HuH-7 (cell line): ENCODE measurements at places on chromosomes 4 and X.

DNA sequence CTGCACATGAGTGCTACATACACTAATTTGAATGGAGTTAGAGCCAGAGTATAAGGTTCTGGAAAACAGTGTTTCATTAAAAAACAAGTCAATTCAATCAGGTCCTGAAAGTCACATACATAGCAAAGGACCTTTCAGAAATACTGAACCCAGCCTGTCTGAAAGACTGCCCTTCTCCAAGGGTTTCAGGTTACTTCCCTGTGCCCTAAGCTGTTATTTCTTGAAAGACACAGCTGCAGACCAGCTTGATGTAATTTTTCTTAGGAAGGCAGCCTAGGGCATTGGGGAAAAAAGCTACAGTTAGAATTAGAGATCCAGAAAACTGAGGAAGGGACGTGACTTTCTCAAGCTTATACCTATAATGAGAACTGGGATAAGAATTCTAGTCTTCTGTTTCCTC lies 155.9 kb upstream of the MAOA start:
- no peak for DNase-seq

- DNase-seq, result no peak
These were observed 84.1 kb upstream of the HELT start for GRCh38 chr4:184934184-184934583.

DNA sequence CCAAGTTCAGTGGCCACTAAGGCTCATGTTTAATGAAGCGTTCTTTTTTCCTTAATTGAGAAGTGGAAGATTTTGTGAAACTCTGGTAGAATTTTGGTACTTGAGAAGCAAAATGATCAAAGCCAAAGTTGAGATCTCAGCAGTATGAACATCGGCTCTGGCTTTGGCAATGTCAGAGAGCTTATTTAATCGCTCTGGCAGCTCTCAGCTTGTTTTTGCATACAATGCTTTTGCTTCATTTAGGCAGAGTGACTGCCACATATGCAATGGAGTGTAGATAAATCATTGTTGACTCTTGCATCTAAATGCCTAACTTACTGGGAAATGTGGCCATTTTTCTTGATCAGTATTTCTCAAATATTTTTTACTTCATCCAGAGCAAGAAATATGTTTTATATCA lies 135.7 kb downstream of the AASDH start:
- no peak for DNase-seq

GRCh38 chrX:121823406-121823805 lies 776.0 kb downstream of the GLUD2 start:
- DNase-seq, result no peak

DNA sequence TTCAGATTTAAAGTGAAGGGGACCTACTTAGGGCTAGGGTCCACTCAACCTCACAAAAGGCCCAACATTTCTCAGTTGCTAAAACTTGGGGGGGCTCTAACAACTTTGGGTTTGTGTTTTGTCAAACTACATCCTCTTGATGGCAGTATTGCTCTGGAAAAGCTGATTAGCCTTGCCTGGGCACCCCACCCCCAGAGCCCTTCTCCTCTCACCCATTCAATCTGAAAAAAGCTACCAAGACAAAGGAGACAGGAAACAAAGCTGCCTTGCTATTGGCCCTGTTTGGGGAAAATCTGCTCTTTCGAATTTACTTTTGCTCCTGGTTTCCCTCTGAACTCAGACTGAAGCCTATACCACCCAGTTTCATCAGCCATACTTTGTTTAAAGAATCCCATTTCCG lies 195.2 kb upstream of the STK26 start:
- peak; percentile 14 for DNase-seq

- peak; percentile 37 for DNase-seq
These were observed 26.0 kb downstream of the TKTL1 start for GRCh38 chrX:154321594-154321993.

DNA sequence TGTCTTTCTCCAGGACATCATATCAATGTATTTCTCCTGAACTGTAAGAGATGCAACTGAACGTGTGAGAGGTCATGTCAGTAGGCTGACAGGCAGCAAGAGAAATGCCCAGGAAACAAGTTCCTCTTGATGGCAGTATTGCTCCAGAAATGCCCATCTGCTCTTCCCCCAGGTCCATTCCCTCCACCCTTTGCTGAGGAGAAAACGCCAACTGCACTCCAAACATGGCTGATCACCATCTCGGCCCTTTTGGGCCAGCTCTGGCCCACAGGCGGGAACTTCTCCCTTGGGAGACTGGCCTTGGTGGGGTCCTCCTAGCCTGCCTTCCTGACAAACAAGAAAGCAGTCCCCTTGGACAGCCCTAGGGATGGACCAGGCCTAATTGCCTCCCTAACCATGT lies 276.5 kb upstream of the AGTR2 start:
- peak; percentile 61 for DNase-seq

DNA sequence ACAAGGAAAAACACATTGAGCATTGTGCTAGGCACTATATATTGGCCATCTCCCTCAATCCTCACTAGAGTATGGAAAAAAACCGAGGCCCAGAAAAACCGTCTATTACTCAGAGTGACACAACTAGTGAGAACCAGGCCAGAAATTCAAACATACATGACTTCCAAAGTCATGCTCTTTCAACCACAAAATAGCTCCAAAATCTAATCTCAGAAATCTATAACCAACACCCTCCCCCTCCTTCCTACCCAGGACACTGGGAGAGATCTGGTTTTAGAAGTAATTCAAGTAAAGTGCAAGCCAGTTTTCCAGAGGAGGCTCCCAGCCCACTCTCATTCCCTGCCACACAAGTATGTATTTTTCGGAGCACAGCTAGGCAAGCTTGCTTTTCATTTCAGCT lies 7.6 kb downstream of the HS3ST1 start:
- DNase-seq, result no peak

DNA sequence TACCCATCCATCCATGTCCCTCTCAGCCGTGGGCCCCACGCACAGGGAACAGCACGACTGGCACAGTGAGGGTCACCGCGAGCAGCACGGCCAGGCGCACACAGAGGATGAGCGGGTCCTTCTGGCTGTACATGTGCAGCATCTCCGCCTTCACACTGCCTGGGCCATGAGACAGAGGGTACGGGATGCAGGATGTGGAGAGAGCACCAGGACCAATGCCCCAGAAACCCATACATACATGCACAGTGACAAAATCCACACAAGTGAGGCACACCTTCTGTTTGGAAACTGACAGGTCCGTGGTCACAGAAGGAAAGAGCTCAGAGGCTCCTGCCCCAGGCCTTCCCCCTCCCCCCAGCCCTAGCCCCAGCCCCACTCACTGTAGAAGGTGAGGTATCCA lies 9.5 kb downstream of the SLC38A5 start:
- DNase-seq, result no peak

DNA sequence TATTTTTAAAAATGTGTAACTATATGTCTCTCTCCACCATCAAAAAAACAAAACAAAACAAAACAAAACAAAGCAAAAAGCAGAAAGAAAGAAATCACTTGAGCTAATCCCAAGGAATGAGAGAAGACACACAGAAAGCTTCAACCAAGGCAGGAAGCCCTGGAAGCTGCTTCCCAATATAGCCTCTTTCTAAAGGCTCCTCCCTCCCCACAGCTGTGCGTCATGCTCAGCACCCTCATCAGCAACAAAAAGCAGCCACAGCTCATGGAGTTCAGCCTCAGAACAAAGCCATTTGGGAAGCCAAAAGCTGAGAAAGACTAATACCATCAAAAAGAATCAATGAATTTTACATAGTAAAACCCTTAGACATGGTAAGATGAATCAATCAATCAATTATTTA lies 501.6 kb upstream of the SMIM31 start:
- DNase-seq, result no peak

GRCh38 chr4:1523506-1523905 lies 117.3 kb upstream of the NKX1-1 start:
- DNase-seq, result no peak

- DNase-seq, result no peak
These were observed 4.4 kb downstream of the RGS12 start for GRCh38 chr4:3297066-3297859.
